Placental pericyte (primary cell): ENCODE measurements at places on chromosomes 12 and 14. TPM values are rescaled to one million over a fixed set of nuclear protein-coding genes. Genes with fewer than 3 reads are reported as not detected.

PRB2 gene
- total RNA-seq, result not detected in 2 replicates

DIO3 gene
- total RNA-seq, result not detected in 2 replicates

PLEKHG7 gene
- not detected in 2 replicates for total RNA-seq

RAB15 gene
- 1.3 and 2.9 TPM in 2 replicates for total RNA-seq

IL31 gene
- total RNA-seq, result not detected in 2 replicates

MYO1H gene
- not detected in 2 replicates for total RNA-seq

ENDOU gene
- under 0.01 TPM in 1 of 2 replicates, not detected in the other for total RNA-seq

POTEG gene
- total RNA-seq, result not detected in 2 replicates

ACSM4 gene
- not detected in 2 replicates for total RNA-seq

CAMKK2 gene
- 12.9 and 19.5 TPM in 2 replicates for total RNA-seq

POTEM gene
- total RNA-seq, result not detected in 2 replicates

BEST3 gene
- 0.22 and 0.43 TPM in 2 replicates for total RNA-seq

DAO gene
- not detected in 2 replicates for total RNA-seq

CLEC1A gene
- not detected in 2 replicates for total RNA-seq

GPR132 gene
- under 0.01 TPM in 1 of 2 replicates, not detected in the other for total RNA-seq

CLEC4D gene
- not detected in 2 replicates for total RNA-seq

UNC79 gene
- total RNA-seq, result under 0.01 TPM in 1 of 2 replicates, not detected in the other

ITPK1 gene
- total RNA-seq, result 10.7 and 16.9 TPM in 2 replicates

PKP2 gene
- total RNA-seq, result 3.7 and 39.6 TPM in 2 replicates

ARG2 gene
- total RNA-seq, result 8.0 and 9.2 TPM in 2 replicates

REM2 gene
- total RNA-seq, result 0.22 TPM in 1 of 2 replicates, not detected in the other

RTL1 gene
- total RNA-seq, result not detected in 2 replicates

KRT82 gene
- total RNA-seq, result not detected in 2 replicates

RFX4 gene
- not detected in 2 replicates for total RNA-seq

FGF6 gene
- not detected in 2 replicates for total RNA-seq

EIF2B2 gene
- 47.5 and 60.7 TPM in 2 replicates for total RNA-seq

OR6C76 gene
- total RNA-seq, result not detected in 2 replicates

KRT74 gene
- not detected in 2 replicates for total RNA-seq

YY1 gene
- 40.9 and 47.2 TPM in 2 replicates for total RNA-seq

GTF2H3 gene
- 40.9 and 47.4 TPM in 2 replicates for total RNA-seq

HOXC13 gene
- under 0.01 TPM in 1 of 2 replicates, not detected in the other for total RNA-seq

IRAK3 gene
- total RNA-seq, result 5.9 and 6.4 TPM in 2 replicates

NPAS3 gene
- total RNA-seq, result 1.6 TPM in 1 of 2 replicates, not detected in the other

ANKRD33 gene
- total RNA-seq, result not detected in 2 replicates

KRT73 gene
- not detected in 2 replicates for total RNA-seq

MBD6 gene
- 7.0 and 12.5 TPM in 2 replicates for total RNA-seq

IFT43 gene
- 19.2 and 54.5 TPM in 2 replicates for total RNA-seq

SLC25A47 gene
- total RNA-seq, result not detected in 2 replicates

FGD6 gene
- 9.4 and 19.9 TPM in 2 replicates for total RNA-seq

RILPL1 gene
- total RNA-seq, result 11.9 and 14.4 TPM in 2 replicates

MUCL1 gene
- not detected in 2 replicates for total RNA-seq

TAS2R8 gene
- 0.43 TPM in 1 of 2 replicates, not detected in the other for total RNA-seq

DEPDC4 gene
- total RNA-seq, result 1.1 and 2.4 TPM in 2 replicates

GPRC5D gene
- not detected in 2 replicates for total RNA-seq

TMCC3 gene
- total RNA-seq, result 8.4 and 14.9 TPM in 2 replicates

ATXN7L3B gene
- total RNA-seq, result 16.9 and 26.8 TPM in 2 replicates

ABCC9 gene
- 0.22 and 0.72 TPM in 2 replicates for total RNA-seq
